ENCODE measurements at places on chromosomes 4 and X.

DNA sequence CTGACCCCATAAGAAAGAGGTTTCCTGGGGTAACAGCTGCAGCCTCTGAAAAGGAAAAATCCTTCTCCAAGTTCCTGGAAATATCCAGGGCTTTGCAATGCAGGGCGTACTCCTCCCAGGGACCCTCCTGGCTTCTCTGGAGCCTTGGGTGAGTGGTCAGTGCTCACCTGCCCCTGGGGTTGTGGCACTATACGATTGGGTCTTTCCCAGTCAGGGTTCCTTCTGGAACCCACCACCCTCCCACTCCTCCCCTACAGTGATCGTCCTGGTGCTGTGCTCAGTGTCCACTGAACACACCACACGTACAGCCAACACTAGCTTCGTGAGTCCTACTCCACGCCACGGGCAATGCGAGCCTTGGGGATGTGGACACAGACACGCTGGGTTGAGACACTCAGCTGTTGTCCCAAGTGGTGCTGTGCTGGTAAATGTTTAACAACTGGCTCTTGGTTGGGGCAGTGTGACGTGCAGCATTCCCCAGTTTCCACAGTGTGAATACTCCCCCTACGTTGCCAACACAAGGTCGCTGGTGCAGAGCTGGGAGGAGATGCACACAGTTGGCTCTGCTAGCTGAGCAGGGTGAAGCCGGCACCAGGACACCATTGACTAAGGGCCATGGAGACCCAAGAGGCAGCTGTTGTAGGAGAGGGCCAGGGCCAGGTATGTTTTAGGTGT lies 65.4 kb downstream of the HTRA3 start:
- no peak for DNase-seq

DNA sequence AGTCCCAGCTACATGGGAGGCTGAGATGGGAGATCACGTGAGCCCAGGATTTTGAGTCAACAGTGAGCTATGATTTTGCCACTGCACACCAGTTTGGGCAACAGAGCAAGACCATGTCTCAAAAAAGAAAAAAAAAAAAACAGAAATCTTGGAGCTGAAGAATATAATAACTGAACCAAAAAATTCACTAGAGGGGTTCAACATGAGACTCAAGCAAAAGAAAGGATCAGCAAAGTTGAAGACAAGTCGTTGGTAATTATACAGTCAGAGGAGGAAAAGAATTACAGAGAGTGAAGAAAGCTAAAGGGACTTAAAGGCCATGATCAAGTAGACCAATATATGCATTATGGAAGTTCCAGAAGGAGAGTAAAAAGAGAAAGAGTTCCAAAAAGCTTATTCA lies 26.9 kb downstream of the SHROOM4 start:
- no peak for DNase-seq

DNA sequence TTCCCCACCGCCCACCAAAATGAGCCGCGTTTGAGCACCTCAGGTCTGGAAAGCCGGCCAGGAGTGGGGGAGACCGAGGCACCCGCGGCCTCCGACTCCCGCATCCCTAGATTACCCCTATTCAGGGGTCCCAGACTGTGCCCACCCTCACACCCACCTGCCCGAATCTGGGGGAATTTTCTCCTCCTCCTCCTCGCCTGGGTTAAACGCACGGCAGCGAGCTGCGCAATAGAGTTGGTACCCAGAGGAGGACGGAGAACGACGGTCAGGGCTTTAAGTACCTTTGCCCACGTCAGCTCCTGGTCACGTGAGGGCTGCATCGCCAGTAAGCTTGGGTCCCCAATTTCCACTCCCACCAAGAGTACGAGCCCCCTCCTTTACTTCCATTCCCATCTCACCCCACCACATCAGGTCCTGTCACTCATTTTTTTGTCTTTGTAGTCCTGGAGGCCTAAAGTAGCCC lies at the start of gene ARMCX2:
TSS of gene ARMCX2 (minus strand) at position 250 of the 463 bp plus-strand sequence. CDS start 2,262 bp downstream, outside the sequence.
- peak; percentile 51 for DNase-seq

DNA sequence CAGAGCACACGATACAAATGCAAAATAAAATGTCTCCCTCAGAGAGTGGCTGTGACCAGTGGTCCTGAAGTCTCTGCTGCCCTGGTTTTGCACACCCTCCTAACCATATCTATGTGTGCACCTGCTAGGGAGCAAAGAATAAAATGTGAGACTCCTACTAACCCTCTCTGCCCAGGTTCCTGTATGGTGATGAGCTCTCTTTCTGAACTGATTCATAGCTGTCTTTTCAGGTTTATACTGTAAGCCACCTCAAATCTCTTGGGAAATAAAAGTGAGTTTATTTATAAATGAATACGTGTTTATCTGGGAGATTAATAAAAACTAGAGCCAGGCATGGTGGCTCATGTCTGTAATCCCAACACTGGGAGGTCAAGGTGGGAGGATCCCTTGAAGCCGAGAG lies 126.0 kb upstream of the RBPJ start:
- DNase-seq, result no peak

DNA sequence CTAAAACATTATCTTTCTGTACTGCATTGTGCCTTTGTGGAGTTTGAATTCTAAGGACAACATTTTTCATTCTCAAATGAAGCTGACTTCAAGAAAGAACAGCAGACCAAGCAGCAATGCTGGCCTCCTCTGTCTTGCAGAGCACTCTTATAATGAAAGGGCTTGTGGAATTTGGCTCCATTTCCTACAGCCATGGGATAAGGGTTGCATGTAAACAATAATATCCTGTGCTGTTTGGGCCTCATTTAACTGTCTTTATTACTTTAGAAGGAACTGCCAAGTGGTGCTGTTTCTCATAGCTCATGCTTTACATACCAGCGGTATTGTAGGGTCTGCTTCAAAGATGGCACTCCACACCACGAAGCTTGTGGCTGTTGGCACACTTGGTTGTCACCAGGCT lies 111.4 kb upstream of the EOLA2 start:
- DNase-seq, result peak; percentile 16

DNA sequence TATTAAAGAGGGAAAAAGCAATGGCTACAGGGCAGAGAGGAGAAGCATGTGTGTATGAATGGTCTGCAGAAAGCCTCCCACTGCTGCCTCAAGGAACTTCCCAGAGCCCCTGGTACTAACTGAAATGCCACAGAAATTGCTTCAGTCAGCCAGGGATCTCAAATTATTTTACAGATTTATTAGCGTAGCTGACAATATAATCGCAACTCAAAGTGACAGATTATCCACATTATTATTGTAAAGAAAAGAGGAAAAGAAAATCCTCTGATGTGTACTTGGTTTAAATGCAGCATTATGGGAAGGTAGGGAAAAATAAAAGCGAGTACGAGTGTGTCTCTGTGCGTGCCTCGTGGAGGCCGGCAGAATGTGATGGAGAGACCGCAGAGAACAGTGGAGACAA lies 202.7 kb downstream of the DCLK2 start:
- no peak for DNase-seq

DNA sequence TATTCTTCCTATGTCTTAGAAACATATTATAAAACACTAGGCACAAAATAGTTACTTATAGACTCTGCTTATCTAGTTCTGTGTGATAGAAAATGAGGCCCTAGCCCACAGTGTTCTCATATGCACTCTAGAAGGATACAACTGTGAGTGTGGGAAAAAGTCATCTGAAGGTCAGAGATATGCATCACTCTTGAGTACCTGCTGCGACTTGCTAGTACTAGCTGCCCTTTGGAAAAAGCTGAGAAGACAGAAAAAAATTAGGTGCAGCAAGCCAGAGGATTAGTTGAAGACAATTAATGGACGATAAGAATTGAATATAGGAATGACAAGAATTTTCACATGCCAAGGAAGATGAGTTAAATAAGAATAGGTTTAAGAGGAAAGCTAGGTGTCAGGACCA lies 61.3 kb downstream of the MTHFD2L start:
- DNase-seq, result peak; percentile 21
